ENCODE measurements at places on chromosomes 3 and 15.

GRCh38 chr3:152524198-152525140 is 255.7 kb downstream of the MBNL1 start:
- peak; percentile 57 for DNase-seq

DNA sequence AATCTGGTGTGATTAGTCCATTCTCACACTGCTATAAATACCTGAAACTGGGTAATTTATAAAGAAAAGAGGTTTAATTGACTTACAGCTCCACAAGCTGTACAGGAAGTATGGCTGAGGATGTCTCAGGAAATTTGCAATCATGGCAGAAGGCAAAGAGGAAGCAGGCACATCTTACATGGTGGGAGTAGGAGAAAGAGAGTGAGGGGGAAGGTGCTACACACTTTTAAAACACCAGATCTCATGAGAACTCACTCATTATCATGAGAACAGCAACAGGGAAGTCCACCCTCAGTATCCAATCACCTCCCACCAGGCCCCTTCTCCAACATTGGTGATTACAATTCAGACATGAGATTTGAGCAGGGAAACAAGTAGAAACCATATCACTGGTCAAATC is 24.0 kb upstream of the ACP3 start:
- no peak for DNase-seq

GRCh38 chr15:34808016-34808415 is 12.7 kb upstream of the ACTC1 start:
- no peak for DNase-seq

DNA sequence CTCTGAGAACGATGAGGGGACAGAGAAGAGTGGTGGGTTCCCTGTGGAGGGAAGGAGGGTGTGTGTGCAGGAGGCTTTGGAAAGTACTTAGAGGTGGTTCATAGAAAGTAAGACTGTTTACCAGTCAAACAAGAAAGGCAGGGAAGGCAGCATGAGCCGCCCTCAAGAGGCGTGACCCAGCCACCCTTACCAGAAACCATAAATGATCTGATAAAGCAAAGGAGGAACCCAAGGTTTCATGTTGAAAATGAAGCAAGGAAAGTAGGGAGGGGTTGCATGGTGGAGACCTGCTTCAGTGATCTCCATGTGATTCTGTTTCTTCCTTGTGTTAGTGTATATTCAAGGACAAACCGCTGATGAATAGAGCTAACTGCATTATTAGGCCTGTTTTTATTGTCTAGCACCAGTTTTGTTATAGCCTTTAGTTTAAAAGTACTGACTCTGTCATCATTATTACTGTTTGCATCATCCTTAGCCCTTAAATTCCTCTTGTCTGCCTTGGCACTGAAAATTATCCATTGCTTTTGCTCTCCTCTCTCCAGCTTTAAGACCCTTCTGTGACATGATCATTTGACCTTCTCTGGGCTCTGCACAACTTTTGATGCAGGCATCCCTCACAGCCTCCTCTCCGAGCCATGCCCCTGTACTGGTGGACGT is 96.1 kb downstream of the STAC start:
- no peak for DNase-seq

- no peak for DNase-seq
Observed at GRCh38 chr3:143934791-143935190, 36.8 kb upstream of the DIPK2A start.

DNA sequence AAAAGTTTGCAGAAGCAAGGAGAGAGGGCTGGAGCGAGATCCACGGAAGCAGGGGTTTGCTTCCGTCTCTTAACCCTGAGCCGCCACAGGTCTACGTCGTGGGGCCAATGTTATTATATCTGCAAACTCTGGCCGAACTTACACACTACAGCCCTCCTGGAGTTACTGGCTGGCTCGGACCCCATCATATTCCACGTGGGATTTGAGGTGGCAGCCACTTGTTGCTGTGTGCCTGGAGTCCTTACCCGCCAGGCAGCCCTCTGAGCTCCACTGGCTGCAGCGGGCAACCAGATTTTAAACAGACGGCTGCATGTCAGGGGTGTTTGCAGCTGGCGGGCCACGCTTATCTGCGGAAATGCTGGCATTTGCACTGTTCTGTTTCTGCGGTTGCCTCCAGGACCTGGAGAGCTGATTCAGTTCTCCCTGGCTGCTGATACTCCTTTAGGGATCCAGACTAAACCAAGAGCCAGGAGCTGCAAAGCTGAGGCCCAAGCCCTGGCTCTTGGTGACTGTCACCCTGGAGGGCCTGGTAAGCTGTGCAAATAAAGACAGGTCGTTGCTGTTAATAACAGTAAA is 34.7 kb downstream of the TM2D3 start:
- DNase-seq, result no peak

DNA sequence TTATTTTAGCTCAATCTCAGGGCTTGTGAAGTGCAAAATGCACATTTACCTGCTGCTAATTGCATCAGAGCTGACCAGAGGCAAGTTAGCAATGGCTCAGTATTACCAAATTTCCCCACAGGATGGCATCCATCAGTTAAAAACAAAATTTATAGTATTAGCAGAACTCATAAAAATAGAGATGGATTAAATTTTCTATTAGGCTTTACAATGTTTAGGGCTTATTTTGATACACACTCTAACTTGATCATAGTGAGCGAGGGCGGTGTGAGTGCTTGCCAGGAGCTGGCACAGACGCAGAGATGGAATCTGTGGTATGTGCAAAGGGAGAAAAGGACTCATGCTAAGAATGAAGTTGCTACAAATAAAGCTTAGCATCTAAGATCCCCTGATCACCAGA is 241.0 kb downstream of the NSUN3 start:
- DNase-seq, result peak; percentile 18

GRCh38 chr15:26841941-26842340 is 24.9 kb upstream of the GABRA5 start:
- DNase-seq, result no peak

GRCh38 chr15:83174891-83175290 is 32.7 kb downstream of the HDGFL3 start:
- DNase-seq, result no peak

DNA sequence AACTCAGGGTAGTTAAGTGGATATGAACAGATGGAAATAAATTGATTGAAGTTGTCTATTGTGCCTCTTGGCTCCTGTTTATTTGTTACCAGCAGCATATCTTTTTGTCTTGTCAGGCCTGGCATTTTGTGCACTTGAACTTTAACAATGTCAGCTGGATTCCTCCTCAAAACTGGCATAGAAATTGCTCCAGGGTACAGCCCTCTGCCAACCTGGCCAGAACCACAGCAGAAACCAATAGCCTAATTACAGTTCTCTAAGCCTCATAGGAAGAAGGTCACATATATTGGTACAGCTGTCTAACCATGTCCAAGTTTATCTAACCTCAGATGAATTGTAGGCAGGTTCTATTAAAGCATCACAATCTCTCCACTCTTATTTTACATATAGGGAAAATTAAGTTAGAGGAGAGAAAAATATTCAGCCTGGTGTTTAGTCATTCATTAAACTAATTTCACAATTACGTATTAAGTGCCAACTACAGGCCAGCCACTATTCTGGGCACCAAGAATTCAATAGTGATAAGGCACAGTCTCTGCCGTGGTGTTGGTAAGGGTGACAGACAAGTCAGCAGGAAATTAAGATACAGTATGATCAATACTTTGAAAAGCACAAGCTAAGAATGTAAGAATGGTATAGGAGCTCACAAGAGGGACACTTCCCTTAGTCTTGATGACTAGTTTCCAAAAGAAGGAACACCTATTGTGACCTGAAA is 452.9 kb upstream of the NECTIN3 start:
- DNase-seq, result no peak

- peak; percentile 75 for DNase-seq
Observed at GRCh38 chr3:20225769-20226168, 39.8 kb upstream of the SGO1 start.

GRCh38 chr3:137970914-137971831 is 38.8 kb upstream of the CLDN18 start:
- DNase-seq, result peak; percentile 88

GRCh38 chr3:69142090-69142489 is 19.7 kb upstream of the LMOD3 start:
- DNase-seq, result no peak

DNA sequence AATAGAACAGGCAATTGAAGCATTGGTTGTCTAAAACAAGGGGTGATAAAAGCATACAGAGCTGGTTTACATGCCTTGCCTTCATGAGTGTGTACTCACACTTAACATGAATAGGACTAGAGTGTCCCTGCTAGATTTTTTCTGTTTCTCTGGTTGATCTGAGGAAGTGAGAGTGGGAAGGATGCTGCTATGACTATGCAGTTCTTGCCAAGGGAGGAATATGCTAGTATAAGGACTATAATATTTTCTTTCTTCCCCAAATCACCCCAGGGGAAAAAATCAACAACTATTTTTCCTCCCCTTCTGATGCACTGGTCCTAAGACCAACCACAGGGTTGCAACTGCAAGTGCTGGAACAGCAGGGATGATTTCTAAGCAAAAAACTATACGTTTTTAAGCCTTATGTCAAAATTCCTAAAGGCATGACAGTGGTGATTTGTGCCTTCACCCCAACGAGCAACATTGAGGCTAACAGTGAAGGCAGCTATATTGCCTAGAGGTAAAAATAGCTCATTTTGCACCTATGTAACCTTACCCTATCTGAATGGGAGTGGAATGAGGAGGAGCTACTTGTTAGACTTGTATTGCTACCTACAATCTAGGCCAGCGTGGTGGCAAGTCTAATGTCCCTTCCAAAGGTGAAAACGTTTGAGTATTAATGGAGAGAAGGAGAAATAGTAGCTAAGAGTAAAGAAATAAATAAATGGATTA is 33.5 kb upstream of the USP8 start:
- no peak for DNase-seq

- no peak for DNase-seq
Observed at GRCh38 chr3:136186344-136186743, 9.8 kb downstream of the MSL2 start.

DNA sequence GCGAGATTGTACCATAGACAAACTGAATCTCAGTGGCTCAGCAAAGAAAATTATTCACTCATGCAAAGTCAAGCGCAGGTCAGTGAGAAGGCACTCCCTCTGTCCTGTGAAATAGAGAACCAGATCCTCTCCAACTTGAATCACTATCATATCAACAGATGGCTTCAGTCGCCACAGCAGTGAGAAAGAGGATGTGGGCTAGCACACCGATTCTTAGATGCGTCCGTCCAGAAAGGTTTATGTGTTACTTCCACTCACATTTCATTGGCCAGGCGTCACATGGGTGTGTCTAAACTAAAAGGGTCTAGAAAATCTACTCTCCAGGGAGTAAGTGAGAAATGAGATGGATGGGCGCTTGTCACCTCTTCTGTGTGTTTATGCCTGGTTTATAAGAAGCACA is 141.6 kb upstream of the KBTBD8 start:
- no peak for DNase-seq

DNA sequence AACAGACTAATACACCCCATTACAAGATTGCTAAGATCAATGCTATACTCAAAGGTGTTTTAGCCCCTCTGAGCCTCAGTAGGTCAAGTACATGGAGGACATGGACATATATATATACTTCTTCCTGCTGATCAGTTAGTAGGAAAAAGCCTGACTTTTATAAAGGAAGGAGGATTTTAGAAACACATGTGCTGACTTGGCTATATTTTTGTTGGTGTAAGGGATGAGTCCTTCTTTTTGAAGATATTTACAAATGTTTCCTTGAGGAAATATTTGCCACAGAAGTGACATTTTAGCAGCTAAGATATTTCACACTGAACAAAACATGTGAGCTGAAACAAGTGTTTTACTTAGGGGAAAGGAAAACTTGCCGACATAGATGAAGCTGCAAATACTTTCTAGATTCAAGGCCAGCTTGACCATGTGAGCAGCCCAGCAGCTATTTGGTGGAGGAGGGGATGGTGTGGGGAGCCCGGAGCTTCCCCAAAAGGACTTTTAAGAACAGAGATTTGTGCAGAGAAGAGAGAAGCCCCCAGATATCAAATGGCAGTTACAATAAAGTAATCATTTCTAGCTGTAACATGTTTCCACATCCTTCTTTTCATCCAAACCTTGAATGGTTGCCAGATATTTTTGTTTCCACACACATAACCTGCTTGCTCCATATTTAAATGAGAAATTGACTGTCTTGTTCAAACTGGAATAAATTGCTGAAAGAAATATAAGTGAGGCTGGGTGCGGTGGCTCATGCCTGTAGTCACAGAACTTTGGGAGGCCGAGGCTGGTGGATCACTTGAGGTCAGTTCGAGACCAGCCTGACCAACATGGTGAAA is 111.7 kb upstream of the NR2F2 start:
- no peak for DNase-seq

DNA sequence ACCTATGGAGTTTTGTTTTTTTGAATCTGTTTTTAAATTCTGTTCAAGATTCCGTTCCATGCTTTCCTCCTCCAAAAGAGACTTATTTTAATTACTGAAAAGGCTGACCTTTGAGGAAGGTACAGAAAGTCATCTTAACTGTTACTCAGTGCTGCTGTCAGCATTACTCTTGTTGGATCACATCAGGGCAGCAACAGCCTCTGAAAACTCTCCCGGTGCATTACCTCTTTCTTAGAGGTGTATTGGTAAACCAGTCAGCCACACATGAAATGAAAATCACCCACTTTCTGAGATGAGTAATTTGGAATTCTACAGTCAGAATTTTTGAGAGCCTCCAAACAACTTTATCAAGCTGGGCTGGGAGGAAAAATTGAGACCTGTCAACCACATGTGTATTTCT is 88.5 kb upstream of the LIMD1 start:
- DNase-seq, result no peak

- DNase-seq, result peak; percentile 84
Observed at GRCh38 chr3:30693470-30694120, 87.2 kb downstream of the TGFBR2 start.

- DNase-seq, result peak; percentile 56
Observed at GRCh38 chr15:41827290-41827879, 507 bp upstream of the JMJD7 start.

DNA sequence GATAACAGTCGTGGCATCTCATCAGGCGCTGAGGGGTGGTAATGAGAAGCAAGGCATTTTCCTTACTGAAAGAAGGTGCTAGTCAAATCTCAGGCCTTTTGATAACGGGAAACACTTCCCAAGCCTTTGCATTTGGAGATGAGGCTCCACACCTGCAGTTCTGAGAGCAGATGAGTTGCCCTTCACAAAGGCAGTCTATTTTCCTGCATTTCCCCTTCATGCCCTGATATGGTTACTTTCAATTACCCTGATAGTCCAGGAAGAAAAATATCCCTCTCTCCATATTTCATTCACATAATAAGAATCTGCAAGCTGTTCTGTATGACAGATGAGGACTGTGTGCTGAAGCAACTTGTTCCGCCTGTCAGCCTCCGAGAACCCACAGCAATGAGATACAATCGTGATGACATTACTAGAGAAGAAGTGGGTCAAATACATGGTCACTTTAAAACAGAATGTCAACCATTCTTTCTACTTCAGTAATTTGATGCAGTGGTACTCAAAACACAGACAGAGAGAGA is 25.0 kb downstream of the FHIT start:
- no peak for DNase-seq

DNA sequence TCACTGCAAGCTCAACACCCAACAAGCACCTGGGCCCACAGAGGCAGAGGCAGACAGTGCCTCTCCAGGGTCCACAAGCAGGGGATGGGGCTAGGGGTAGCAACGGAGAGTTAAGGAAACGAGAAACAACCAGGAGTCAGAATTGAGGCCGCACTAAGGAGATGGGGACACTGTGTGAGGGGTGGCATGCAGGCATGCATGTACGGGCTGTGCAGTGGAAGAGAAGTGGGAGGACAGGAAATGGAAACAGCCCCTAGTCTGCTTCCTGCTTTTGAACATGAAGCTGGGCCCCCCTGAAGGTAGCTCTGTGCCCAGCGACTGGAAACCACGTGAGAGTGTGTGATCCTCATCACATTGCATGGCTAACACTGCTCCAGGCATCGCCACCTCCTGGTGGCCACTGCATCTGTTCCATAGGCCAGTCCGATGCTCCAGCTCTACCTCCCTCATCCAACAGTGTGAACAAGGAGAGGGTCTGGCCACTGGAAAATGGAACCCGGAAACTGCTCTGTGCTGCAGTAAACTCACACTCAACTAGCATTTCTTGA is 44.0 kb downstream of the XXYLT1 start:
- DNase-seq, result peak; percentile 48
